M059J (cell line): ENCODE measurements at places on chromosomes 12 and 14. TPM values are rescaled to one million over a fixed set of nuclear protein-coding genes. Genes with fewer than 3 reads are reported as not detected.

The MYF5 gene
- total RNA-seq = not detected in 2 replicates

The TAS2R30 gene
- 0.89 TPM in 1 of 2 replicates, not detected in the other for total RNA-seq

The PPFIA2 gene
- total RNA-seq = not detected in 2 replicates

The DDN gene
- not detected in 2 replicates for total RNA-seq

The MAP1LC3B2 gene
- total RNA-seq = 0.67 TPM in 1 of 2 replicates, not detected in the other

The CCDC91 gene
- 11.4 and 15.1 TPM in 2 replicates for total RNA-seq

The YBX3 gene
- total RNA-seq = 44.7 and 46.6 TPM in 2 replicates

The TCL1B gene
- total RNA-seq = not detected in 2 replicates

The IKBIP gene
- total RNA-seq = 69.8 and 92.7 TPM in 2 replicates

The KRT74 gene
- total RNA-seq = not detected in 2 replicates

The ADGRD1 gene
- not detected in 2 replicates for total RNA-seq

The KCNJ8 gene
- not detected in 2 replicates for total RNA-seq

The ZNF641 gene
- total RNA-seq = 3.9 and 7.8 TPM in 2 replicates

The PFDN5 gene
- total RNA-seq = 404 and 498 TPM in 2 replicates

The GLIPR1 gene
- 82.2 and 131 TPM in 2 replicates for total RNA-seq

The PHLDA1 gene
- 65.4 and 101 TPM in 2 replicates for total RNA-seq
